NCI-H226 (cell line): ENCODE measurements at places on chromosomes 7 and 10.
A peak's percentile ranks its signal among the peaks of the same experiment; 100 is the strongest.

- DNase-seq: no peak
Measured at GRCh38 chr10:110324805-110325280, 20.1 kb upstream of the SMNDC1 start.

GRCh38 chr7:51217804-51218203, 98.8 kb downstream of the COBL start:
- no peak for DNase-seq

DNA sequence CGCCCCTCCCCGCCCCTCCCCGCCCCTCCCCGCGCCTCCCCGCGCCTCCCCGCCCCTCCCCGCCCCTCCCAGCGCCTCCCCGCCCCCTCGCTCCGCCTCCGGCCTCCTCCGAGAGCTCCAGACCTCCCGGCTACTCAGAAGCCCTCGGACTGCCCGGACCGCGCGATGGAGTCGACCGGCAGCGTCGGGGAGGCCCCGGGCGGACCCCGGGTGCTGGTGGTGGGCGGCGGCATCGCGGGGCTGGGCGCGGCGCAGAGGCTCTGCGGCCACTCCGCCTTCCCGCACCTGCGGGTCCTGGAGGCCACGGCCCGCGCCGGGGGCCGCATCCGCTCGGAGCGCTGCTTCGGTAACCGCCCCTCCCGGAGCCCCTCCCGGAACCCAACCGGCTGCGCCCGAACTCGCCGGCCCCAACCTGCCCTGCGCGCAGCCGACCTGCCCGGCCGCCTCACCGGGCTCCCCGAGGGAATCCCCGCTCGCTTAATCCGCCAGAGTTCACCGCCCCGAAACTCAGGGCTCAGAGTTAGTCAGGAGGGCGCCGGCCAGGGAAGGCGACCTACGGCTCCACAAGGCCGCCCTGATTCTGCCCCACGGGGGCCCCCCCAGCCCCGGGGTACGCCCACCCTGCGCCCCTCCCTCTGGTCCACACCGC, at the start of gene PAOX:
TSS of gene PAOX (plus strand) at position 111 of the 649 bp plus-strand sequence. CDS start at position 166, 55 bp downstream.
- DNase-seq: no peak

- DNase-seq: peak; percentile 97
Measured at GRCh38 chr7:29622335-29623265, 59.0 kb downstream of the PRR15 start.

- no peak for DNase-seq
Measured at GRCh38 chr10:71067098-71067740, 145.2 kb upstream of the UNC5B start.
